GM23248 (cell line): ENCODE measurements at places on chromosomes 6 and 20.

DNA sequence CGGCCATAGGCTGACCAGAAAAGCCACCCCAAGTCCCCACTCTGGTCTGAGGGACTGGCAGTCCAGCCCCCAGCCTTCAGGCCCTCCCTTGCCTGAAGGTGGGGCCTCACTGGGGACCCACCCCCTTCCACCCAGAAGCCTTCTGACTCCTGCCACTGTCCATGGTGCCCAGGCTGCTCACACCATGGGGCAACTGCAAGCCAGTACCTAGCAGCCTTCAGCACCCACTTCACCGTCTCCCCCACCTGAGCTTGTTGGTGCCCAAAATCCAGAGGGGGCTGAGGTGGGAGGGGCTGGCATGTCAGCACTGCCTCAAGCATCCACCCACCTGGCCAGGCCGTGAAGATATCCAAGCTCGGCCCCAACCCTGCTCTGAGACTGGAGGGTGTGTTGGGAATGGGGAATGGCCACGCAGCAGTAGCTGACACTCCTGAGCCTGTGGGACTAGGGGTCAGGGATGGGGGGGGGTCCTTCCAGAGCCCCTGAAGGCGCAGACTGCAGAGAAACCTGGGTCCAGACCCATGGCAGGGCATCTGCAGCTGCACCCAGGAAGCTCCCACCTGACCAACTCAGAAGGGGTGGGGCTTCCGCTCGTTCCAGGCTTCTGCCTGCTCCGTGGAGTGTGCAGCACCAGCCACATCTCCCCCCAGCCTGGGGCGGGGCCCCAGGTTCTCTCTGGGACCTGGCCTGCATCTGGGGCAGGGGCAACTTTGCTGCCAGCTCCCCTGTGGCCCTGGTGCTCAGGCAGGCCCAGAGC is 942.1 kb upstream of the EPHA7 start:
- DNase-seq = no peak

GRCh38 chr20:46731770-46732169 is 22.3 kb downstream of the SLC2A10 start:
- DNase-seq = no peak

- DNase-seq = peak; percentile 82
These were observed 365.0 kb upstream of the ID4 start for GRCh38 chr6:19472153-19472552.

- DNase-seq = no peak
These were observed 268.9 kb downstream of the HIVEP2 start for GRCh38 chr6:142676027-142676443.

- no peak for DNase-seq
These were observed 68.2 kb upstream of the KHDRBS2 start for GRCh38 chr6:62354261-62354660.
